ENCODE measurements at places on chromosomes 1 and 21.

DNA sequence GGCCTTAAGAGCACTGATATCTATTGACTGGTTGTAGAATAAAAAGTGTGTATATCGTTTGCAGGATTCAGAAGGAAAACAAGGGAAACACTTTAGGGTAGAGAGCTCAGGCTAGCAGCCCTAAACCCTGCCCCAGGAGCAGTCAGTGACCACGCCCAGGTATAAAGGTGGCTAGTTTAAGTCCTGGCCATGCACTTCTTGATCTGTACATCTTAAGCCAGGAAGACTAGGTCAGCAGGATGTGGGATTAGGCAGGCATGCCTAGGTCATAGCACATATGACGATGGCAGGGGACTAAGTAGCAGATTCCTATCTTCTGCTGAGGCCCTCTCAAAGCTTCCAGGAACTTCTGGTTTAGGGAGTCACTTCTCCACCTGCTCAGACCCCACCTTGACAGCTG is 158.0 kb upstream of the CD34 start:
- no peak for DNase-seq

- no peak for DNase-seq
These were observed 112.1 kb downstream of the HLCS start for GRCh38 chr21:36854391-36854790.

DNA sequence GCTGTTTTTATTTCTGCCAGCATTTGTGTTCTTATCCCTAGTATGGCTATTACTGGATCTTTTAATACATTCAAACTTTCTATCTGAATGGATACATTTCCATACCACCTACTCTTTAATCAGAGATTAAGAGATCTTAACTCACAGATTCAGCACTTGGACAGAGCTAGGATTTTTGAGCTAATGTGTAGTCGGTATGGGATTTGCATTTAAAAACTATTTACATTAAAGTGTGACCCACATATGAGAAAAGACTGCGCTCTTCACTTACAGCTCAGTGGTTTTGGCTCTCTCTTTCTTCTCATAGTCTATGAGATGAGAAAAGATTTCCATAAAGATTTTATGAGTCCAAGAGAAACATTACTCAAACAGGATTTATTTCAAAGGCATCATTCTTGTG is 16.4 kb downstream of the HMGB4 start:
- no peak for DNase-seq

DNA sequence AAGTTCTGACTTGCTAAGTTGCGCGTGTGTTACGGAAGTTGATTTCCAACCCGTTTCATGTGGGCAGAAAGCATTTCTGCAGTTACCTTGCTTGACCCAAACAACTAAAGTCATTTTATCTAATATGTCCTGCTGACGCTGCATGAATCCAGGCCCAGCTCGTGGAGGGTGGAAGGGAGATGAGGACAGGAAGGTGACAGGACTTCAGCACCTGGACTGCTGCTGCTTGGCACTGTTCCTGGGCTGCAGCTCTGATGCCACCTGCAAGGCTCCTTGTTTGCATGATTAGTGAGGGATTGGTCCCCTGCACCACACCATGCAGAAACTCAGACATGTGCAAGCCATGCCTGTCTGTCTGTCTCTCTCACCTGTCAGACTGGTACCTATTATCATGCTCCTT is 198.4 kb downstream of the PRDM2 start:
- DNase-seq, result no peak
